ENCODE measurements at places on chromosomes 5 and 9.

DNA sequence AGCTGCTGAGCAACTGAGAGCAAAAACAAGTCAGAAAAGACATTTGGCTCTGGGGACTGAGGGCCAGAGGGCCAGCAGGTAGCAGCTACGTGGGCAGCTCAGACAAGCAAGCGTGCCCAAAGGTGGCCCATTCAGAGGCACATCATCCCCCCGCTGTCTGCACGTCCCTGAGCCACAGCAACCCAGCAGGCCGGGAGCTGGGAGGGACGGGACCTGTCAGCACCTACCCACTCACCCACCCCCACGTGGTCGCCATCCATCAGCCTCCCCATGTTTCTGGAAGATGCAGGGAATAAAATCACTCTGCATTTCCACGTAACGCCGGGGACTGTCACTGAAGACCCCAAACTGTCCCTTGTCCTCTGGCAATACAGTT is 167.8 kb downstream of the COL23A1 start:
- DNase-seq: no peak

DNA sequence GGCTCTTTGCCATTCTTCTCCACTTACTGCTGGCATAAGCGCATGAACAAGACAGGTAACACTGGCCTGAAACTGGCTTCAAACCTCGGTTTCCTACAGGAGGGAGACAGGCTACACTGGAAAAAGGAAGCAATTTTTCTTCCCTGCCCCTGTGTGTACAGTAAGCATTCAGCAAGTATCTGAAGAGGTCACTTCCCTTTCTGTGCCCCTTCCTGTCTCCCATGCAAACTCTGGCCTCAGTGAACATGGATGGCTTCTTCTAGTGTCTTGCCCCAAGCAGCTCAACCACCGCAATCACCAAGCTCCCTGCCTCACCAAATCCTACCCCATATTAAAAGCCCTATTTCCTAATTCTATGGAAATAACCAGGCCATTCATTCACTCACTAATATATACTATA is 42.4 kb downstream of the SERINC5 start:
- DNase-seq: no peak

- DNase-seq: no peak
These were observed 38.5 kb upstream of the OR2S2 start for GRCh38 chr9:35996358-35996970.

- DNase-seq: no peak
These were observed 181.4 kb upstream of the MAP3K1 start for GRCh38 chr5:56633950-56634349.

GRCh38 chr9:130144703-130145102 is 27.5 kb upstream of the NCS1 start:
- DNase-seq: no peak

- DNase-seq: no peak
These were observed 308.7 kb downstream of the AGTPBP1 start for GRCh38 chr9:85433046-85433445.

- DNase-seq: no peak
These were observed 114.5 kb downstream of the RPS23 start for GRCh38 chr5:82163452-82164175.
